Gastroesophageal sphincter (tissue), 4 donors: ENCODE measurements at places on chromosomes 16 and 17.

- ATAC-seq: peak; percentile 34
These were observed 3.4 kb upstream of the HP start for GRCh38 chr16:72050769-72051464.

DNA sequence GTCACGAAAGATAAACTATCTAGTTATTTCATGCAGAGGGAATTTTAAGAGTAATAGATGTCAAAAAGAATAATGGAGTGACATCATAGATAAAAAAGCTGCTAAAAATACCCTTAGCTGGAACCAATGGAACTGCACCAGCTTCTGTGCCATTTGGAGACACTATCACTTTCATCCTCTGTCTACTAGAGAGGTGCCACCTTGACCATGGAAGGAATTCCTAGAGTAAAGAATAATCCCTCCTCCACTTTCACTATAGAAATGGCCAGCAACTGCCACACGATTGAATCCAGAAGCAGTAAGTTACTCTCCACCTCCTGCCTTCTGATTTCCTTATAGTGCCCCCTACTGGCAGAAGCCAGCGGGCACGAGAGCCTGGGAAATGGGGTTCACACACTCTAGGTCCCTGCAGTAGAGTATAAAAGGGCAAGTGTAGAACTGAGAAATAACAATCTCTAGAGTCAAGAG, 2.8 kb upstream of the ALDH3A2 start:
- no peak for ATAC-seq

DNA sequence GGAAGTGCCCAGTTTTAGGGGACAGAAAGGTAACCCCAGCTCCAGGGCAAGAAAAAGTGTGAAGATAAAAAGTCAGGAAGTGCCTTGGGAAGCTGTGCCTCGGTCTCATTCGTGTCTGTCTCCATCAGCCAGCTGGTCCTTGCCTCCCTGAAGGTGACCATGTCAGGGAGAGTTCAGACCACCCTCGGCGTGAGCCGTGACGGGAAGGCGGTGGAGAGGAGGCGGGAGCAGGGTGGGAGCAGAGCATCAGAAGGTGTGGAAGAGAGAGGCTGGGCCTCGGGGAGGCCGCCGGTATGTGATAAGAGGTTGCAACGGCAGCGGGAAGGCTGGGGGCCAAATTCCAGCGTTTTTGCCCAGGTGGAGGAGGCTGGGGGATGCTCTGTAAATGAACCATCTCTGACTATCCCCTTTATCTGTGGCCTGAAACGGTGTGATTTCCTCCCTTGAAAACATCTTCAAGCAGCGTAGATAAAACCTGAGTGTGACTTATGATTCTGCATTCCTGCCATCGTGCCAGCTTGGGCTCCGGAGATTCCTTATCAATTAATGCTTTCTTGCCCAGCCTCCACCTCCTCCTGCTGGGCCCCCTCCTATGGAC, 251.8 kb downstream of the IRF8 start:
- ATAC-seq: no peak

- no peak for ATAC-seq
These were observed 196.6 kb downstream of the SNX29 start for GRCh38 chr16:12173121-12173520.

DNA sequence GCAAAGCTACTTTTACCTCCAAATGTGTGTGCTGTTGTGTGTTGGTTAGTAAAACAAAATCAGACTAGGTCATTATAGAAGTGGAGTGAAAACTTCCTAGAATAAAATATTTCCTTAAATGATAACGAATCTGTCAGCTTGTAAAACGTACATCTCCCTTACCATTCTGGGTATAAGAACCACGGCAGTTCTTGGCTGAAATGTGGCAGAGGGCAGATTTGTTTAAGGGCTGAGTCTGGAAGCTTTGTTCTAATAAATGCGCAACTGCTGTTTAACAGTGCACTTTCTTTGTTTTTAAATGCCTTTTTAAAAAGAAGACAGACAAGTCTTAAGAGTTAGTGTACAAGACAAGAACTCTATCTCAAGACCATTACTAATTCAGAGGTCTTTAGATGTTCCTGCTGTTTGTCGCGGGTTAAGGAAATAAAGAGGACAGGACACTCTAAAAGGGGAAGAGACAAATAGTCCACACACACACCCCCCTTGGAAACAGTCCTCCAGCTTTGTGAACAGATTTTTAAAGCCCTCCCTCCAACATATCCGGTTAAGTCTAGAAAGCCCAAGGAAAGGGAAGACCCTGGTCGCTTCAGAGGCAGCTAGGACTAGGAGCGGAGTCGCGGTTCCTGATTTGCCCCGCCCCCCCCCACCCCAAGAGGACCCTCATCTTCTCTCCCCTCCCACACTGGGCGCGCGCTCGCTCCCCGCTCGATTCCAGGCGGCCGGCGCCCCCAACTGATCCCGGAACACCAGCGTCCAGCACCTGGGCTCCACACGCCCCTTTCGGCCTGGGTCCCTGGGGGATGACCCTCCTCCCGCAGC, 658 bp downstream of the SYNRG start:
- peak; percentile 45 for ATAC-seq

DNA sequence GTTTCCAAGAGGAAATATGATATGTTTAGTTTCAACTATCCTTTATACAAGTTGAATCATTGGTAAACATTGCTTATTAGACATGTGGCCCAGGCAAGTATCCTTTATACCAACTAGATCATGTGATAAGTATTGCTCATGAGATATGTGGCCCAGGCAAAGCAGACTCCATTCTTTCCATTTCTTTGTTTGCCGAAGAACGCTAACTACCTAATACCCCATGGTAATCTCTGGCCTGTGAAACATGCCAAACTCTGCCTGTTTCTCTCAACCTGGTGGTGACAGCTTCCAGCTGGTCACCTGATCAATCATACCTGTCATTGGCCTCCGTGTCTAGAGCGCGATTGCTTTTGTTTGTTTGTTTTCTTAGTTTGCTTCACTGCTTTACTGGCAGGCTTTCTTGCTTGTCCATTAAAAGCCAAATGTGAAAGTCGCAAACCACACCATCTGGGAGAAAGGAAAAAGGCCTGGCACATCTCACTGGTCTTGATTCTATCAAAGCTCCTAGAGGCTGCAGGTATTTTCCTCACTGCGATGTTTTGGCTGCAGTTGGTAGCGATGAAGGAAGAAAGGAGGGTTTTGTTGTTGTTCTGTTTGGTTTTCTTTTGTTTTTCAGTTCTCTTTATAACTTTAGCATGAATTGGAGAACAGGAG, 686.2 kb downstream of the KCNJ2 start:
- ATAC-seq: no peak

DNA sequence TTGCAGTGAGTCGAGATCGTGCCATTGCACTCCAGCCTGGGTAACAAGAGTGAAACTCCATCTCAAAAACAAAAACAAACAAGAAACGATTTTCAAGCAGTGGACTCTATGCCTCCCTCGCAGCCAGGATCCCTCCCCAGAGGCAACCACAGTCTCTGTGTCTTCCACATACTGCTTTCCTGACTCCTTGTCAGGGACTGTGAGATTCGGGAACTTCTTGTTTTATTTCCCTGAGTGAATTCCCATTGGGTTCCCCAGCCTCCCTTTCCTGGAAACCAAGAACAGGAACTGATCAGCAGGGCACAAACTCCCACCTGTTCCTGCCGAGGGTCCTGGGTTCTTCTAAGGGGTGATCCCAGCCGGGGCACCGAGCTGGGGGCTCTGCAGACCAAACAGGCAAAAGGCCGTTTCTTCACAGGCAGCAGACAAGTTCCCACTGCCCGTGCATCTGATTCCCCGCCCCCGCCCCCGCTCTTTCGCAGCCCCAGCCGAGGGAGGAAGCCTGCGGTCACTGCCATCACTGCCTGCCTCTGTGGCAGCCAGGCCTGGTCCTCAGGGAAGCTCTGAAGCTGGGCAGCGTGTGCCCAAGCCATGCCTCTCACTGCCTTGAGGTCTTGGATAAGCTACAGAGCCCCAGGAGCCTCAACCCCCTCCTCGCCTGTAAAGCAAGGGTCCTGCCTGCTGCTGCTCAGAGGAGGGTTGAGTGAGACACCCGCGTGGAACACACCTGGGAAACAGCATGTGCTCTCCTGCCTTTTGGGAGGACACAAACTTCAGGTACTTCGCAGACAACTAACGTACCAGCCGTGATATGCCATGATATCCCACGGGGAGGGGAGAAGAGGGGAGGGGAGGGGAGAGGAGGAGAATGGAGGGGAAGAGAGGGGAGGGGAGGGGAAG, 5.5 kb upstream of the PIEZO1 start:
- no peak for ATAC-seq

GRCh38 chr17:31388351-31388750, 3.1 kb upstream of the RAB11FIP4 start:
- no peak for ATAC-seq

DNA sequence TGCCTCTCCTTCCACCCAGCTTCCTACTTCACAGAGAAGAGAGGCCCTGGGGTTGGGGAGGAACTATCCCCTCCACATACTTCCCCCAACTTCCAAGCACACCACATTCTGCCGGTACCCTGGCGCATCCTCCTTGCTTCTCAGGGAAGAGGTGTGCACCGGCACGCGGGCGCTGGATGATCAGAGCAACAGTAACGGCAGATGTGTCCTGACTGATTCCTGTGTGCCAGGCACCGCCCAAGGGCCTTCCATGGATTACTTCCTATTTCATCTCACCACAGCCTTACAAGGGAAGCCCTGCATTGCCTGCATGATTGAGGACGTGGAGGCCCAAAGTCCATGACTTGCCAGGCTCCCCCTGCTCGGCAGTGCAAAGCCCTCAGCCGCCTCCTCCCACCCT, 21.1 kb upstream of the MLKL start:
- no peak for ATAC-seq

- ATAC-seq: no peak
These were observed 12.3 kb upstream of the MYCBPAP start for GRCh38 chr17:50495918-50496317.

GRCh38 chr16:74253161-74253938, 43.3 kb upstream of the PSMD7 start:
- ATAC-seq: no peak

- no peak for ATAC-seq
These were observed 2.8 kb upstream of the KRT40 start for GRCh38 chr17:40986920-40987319.

DNA sequence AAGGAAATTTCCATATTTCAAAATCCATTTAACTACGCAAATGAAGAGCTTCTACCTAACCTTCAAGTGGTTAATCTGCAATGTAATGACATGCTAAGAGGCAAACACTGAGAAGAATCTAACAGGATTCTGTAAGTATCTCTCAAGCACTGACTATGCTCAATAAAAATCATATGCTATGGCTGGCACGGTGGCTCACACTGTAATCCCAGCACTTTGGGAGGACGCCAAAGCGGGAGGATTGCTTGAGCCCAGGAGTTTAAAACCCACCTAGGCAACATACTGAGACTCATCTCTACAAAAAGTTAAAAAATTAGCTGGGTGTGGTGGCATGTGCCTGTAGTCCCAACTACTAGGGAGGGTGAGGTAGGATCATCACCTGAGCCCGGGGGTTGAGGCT, 32.7 kb downstream of the GNA13 start:
- ATAC-seq: no peak

- ATAC-seq: no peak
These were observed 7.4 kb downstream of the C1QL1 start for GRCh38 chr17:44960691-44961090.

DNA sequence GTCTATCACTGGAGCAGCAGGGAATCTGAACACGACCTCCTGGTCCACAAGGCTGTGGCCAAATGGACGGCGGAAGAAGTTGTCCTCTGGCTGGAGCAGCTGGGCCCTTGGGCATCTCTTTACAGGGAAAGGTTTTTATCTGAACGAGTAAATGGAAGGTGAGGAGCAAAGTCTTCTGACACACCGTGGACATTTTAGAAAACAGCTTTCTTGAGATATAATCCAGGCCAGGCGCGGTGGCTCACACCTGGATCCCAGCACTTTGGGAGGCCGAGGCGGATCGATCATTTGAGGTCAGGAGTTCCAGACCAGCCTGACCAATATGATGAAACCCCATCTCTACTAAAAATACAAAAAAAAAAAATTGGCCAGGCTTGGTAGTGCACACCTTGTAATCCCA, 17.1 kb downstream of the BFAR start:
- ATAC-seq: no peak

DNA sequence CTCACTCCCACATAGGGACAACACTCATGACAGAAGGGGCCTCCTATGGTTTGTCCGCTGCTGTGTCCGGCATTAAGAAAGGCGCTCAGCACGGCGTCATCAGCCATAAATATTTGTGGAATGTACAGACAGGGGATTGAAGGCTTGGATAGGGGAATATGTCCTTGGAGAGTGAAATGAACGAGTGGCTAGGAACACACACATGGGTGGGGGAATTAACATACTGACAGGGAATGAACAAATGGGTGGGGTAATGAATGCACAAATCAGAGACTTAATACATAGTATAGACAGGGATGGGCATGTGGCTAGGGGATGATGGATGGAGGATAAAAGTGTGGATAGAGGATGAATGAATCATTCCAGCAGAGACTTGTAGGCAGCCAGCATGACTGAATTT, 154.0 kb upstream of the HSBP1 start:
- ATAC-seq: no peak

GRCh38 chr16:3646348-3646920, 8.1 kb upstream of the DNASE1 start:
- ATAC-seq: no peak

GRCh38 chr16:85319208-85319983, 207.1 kb upstream of the CIBAR2 start:
- no peak for ATAC-seq

GRCh38 chr16:2273484-2273883, 5.6 kb upstream of the RNPS1 start:
- ATAC-seq: no peak

GRCh38 chr17:49260817-49261291, 30.3 kb upstream of the PHOSPHO1 start:
- ATAC-seq: no peak

DNA sequence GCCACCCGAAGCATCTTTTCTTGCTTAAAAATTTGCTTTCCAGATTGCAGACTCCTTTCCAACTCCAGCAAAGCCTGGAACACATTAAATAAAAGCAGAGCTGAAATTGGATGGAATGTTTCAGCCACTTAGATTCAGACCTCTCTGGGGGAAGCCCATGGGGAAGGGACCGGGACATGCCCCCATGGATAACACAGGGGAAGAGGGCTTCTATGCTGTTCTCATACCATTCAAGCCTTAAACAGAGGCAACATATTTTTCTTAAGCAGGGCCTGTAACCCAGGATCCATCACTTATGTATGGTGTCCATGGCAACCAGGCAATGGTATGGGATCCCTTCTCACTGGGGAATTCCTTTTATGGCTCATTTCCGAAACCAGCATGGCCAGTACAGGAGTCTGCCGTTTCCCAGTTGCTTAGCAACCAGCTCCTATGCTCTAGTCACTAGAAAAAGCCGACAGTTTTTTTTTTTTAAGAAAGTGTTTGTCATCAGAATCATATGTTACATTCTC, 62.0 kb upstream of the MARCHF10 start:
- ATAC-seq: no peak
